ENCODE measurements at places on chromosomes 5 and 9.

DNA sequence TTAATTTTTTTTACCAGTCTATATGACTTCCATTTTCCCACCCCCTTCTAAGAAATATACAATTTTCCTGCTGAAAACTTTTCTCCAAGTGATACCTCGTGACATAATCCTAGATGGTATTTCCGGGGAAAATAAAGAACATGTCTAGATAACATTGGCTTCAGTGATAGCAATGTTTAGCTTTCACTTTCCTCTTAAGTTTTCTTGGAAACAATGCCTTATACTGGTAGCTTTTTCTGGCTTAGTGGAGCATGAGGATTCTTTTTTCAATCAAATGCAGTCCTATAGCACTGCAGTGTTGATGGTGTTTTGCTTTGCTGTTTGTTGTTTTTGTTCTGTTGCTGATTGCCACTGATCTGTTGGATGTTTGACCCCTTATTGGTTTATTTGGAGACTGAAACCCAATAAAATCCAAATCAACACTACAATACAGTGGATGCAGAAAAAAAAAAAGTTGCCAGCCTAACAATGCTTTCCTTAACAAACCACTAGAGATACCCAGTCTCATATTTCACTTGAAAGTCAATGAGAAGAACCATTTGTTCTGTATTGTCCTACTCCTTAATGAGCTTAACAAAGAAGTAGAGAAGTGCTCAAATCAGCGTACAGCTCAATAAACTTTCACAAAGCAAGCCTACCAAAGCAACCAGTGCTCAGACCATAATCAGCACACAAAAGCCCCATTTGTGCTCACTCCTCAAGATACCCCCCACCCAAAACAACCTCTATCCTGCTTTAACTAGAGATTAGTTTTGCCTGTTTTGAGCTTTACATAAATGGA lies 74.2 kb upstream of the GRAMD2B start:
- DNase-seq, result peak; percentile 57

DNA sequence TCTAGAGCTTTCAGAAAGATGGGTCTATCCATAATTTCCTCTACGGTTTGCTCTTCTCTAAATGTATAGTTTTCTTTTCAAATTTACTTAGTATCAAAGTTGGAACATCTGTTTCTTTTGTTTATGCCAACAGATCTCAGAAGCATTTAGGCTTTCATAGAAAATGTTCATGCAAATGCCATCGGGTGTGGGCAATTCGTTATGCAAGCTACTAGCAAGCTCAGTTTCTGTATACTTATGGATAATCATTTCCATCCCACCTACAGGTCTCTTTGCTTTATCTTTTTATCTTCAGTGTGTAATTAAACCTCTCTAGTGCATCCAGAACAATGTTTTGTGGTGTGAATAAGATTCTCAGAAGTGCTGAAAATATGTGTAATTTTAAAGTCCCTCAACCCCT lies 59.9 kb downstream of the NUDT12 start:
- DNase-seq, result no peak

DNA sequence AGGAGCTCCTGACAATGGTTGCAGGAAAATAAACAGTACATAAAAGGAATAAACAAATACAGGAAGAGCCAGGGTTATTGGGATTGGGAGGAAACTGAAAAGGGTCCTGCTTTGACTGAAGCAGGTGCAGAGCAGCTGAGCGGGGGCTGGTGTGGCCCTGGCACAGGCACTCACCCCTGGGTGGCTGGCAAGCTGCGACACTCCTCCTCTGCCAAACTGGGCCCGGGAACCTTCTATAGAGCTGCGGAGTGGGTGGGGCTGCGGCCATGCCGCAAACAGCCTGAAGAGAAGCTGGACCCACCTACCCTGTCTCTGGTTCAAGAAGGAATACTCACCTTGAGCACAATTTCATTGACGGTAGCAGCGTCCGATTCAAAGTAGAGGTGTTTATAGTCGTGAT lies 182.5 kb downstream of the GAPVD1 start:
- DNase-seq, result no peak

- DNase-seq, result peak; percentile 13
Observed at GRCh38 chr9:122252796-122253195, 11.8 kb downstream of the RBM18 start.

GRCh38 chr5:68482199-68482598 lies 266.6 kb downstream of the PIK3R1 start:
- DNase-seq, result no peak

DNA sequence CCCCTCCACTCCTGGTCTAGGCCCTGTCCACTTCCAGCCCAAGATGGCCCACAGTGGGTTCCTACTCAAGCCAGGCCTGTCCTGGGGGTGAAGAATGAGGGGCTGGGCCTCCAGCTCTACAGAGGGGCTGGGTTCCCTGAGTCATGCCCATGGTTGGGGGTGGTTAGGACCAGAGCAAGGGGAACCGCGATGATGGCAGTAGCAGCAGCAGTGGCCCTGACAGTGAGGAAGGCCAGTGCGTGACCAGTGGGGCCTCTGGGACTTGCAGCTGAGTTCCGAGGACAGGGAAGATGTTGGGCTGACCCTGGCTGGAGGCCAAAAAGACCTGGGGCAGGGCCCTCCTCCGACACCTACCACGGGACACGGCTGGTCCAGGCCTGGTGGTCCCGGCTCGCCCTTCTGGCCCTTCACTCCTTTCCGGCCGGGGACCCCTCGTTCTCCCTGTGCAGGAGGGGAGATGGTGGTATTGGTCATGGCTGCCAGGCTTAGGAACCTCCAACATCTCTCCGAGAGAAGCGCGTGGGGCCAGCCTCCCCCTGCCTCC lies 9.2 kb upstream of the PHYKPL start:
- DNase-seq, result no peak

- DNase-seq, result no peak
Observed at GRCh38 chr9:9719373-9720112, 893.3 kb downstream of the PTPRD start.

DNA sequence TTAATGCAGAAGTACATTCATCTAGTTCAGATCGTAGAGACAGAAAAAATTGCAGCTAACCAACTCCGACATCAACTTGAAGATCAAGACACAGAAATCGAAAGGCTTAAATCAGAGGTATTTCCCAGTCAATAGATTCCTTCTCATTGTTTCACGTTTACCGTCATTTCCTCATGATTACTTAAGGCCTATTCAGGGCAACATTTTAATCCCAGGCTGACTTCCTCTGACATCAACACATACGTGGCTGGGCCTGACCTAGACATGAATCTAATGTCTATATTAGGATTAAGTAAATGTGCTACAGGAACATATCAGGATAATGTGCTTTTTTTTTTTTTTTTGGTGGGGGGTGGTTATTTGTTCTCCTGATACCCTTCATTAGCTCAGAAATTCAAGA lies 107.9 kb downstream of the RASGRF2 start:
- no peak for DNase-seq

DNA sequence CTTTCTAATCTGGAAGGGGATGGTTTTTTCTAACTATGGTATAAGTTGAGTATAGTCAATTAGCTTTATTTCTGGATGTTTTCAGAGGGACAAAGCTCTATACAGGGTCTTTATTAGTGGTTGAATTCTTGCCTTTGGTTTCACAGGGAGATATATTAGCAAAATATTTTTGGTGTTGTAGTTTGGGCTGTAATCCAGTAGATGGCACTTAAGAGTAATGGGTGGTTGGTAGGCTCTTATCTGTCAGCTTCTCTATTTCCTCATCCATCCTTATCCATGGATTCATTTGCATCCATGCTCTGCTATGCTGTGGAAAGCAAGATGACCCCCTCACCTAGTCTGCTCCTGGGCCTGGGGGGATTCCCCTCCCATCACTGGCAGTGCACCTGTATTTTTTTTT lies 363.6 kb upstream of the CYLC2 start:
- DNase-seq, result peak; percentile 27

DNA sequence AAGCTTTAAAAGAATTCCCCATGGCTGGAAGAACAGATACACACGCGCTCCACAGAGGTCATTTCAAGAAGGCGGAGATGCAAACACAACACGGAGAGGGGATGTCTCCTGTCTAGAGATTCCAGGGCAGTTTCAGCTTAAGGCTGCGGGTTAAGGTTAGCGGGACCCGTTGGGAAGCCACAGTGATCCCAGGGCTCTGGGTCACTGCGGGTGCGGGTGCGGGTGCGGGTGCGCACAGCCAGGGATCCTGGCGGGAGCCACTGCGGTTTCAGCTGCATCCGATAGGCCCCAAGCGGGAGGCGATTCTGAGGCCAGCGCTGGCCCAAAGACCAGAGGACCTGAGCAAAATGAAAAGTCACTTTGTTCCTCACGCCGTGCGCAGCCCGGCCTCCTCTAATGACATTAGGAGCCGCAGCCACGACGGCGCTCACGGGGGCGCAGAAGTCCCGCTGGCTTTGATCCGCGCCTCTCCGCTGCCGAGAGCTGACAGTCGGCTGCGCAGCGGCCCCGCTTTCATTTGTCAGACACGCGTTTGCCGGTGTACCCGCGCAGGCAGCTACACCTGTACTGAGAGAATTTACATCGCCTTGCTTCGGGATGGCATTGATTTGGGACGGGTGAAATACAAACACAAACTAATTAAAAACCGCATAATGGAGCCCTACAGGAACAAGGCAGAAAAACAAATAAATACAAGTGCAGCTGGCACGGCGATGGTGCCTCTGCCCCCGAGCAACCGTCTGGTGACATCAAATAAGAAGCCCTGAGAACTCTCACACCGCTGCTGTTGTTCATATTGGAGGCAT lies 5.3 kb upstream of the IRX1 start:
- DNase-seq, result no peak

- DNase-seq, result no peak
Observed at GRCh38 chr5:116756531-116756930, 181.9 kb upstream of the SEMA6A start.

- peak; percentile 36 for DNase-seq
Observed at GRCh38 chr5:56346044-56346710, 113.0 kb upstream of the ANKRD55 start.

- peak; percentile 71 for DNase-seq
Observed at GRCh38 chr5:72480841-72481240, 26.4 kb downstream of the ZNF366 start.

DNA sequence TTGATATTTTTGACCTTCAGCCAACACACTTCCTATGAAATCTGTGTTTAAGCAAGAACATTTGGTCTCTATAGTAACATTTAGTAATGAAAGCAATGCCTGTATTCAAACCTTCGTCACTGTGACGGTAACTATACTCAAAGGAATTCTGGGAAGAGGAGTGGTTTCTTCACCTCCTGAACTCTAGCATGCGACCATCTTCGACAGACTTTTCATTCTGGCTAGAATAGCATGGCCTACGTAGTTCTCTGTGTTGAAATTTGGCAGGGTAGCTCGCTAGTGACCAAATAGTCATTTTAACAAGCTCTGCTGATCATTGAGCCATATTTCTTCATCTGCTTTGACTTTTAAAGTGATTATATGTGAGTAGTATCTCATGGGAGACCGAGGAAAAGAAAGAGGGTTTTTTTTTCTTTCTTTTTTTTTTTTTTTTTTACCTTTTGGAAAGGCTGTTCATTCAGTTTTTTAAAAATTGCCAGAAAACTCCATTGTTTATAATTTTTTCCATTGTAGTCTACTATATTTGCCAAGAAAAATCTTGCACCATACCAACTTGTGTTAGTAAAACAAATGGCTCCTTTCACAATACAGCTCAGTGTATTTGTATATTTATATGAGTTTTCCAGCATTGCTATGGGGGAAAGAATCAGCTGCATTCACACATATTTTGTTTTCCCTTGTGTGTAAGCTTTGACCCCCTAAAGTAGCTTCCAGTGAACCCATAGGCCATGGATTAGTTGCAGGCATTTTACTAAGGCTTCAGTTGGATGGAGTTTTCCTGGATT lies 166.8 kb downstream of the NNT start:
- peak; percentile 89 for DNase-seq

DNA sequence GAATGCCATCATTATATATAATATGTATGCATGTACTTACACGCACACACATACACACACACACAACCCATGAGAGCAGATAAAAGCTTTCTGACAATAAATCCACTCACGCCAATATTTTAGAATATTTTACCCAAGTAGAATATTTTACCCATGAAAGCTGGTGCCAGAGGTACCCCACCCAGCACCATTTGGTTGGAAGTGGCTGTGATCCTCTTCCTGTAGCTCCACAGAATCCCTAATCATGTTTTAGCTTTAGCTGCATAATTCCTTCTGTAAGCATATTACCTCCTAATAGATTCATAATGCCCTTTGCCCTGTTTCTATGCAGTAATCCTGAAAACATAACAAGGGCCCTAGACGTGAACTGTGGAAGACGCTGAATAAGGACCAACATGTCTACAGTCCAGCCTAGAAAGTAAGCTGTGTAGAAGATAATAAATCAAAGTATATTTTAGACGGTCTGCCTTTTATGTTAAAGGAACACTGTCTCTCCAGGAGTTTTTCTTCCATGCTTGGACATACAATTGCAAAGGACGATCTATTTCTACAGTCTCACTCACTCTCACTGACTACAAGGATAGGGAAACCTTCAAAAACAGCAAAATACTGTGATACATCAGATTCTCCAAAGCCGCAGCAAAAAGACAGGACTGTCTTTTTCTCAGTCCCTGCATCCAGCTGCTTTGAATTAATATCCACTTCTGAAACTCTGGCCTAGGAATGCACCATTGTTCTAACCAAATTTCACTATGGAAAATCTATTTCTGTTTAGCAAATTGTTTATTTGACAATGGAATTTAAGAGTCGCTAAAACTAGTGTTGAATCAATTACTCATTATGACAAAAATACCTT lies 98.2 kb downstream of the USP20 start:
- no peak for DNase-seq

DNA sequence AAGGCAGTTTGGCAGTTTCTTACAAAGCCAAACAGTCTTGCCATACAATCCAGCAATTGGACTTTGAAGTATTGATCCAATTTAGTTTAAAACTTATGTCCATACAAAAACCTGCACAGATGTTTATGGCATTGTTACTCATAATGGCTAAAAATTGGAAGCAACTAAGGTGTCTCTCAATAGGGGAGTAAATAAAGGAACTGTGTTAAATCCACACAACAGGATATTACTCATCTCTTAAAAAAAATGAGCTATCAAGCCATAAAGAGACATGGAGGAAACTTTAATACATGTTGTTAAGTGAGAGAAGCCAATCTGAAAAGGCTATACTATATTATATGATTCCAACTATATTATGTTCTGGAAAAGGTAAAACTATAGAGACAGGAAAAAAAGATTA lies 313.6 kb upstream of the CD180 start:
- DNase-seq, result no peak

GRCh38 chr9:87195306-87195705 lies 248.0 kb upstream of the GAS1 start:
- DNase-seq, result no peak

DNA sequence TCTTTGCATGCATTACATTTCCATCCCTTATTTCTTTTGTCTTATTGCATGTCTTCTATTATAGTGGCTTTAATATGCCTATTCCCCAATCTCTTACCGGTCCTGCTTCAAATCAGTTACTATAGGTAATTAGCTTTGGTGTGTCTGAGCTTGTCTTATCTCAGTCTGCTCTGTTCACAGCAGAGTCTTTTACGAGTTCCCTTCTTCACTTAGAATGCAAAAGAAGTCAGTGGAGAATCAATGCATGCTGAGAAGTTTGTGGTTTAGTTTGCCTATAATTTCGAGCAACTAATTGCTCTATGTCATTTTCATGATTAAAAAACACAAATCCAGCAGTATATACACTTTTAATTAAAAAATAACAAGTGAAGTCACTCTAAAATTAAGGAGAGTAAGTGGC lies 545.0 kb downstream of the SLCO4C1 start:
- no peak for DNase-seq

- no peak for DNase-seq
Observed at GRCh38 chr9:37551888-37552287, 24.3 kb downstream of the FBXO10 start.

All from choroid plexus epithelial cell (primary cell).